ENCODE measurements at places on chromosomes 7 and 10.
A peak's percentile ranks its signal among the peaks of the same experiment; 100 is the strongest.

- DNase-seq: no peak
Observed at GRCh38 chr7:3168869-3169268, 125.2 kb upstream of the CARD11 start.

GRCh38 chr10:70834441-70835151 lies 18.8 kb downstream of the SGPL1 start:
- DNase-seq: no peak

DNA sequence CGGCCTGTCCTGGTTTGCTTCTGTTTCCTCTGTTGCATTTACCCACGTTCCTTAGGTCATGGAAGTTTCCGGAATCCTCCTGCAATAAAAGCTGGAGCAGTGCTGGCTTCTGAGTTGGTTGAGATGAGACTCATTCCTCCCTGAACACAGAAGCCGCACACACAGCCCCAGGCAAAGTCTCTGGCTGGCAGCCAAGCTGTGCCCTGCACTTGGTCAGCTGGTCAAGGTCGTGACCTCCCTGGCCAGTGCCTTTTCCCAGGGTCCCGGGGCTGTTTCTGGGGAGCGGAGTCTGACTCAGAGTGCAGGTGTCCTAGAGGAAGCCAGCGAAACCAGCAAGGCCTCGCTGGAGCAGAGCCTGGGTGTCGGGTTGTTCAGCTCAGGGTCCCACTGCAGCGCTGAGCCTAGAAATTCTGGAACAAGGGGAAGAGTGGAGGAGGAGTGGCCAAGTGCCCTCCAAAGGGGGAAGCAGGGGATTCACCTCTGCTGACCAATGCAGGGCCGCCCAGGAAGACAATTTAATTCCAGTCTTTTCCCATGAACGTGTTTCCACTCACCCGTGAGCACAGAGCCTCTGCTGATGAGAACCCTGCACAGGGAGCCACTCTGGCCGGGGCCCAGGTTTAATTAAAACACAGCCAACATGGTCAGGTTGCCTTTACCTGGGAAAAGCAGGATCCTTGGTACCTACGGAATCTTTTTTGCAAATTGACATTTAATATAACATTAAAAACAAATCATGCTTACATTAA lies 245.5 kb upstream of the PPP2R2D start:
- no peak for DNase-seq

DNA sequence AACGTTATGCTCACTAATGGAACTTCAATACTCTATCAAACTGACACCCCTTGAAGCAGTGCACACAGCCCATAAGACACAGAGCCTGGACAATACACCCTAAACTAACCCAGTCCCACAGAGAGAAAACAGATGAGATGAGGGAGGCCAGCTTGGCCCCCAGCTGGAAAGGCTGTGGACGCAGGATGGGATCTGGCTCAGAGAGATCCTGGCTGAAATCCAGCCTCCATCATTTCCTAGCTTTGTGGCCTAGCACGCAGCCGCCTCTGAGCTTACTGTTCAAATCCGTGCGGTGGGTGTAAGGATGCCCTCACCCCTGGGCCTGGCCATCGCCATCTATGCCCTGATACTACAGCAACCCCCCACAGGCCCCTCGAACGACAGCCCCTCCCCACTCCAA lies 32.7 kb downstream of the SNX8 start:
- DNase-seq: no peak

GRCh38 chr10:76305930-76306615 lies 874.6 kb downstream of the LRMDA start:
- no peak for DNase-seq

DNA sequence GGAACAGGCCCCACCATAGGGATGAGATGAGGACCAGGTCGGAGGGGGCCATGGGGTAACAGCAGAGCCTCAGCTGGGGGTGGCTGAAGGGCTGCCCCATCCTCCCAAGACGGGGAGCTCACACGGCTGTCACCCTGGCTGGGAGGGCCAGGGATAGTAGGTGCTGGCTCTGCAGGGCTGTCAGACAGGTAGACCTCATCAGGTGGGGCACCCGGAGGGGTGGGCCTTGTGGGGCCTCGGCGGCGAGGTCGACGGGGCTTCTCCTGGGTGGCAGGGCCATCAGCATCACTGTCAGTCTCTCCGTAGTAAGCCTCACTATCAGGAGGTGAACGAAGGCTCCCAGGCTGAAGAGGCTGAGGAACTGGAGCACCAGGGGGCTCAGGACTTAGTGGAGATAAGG lies 2.6 kb downstream of the SYNPO2L start:
- no peak for DNase-seq

DNA sequence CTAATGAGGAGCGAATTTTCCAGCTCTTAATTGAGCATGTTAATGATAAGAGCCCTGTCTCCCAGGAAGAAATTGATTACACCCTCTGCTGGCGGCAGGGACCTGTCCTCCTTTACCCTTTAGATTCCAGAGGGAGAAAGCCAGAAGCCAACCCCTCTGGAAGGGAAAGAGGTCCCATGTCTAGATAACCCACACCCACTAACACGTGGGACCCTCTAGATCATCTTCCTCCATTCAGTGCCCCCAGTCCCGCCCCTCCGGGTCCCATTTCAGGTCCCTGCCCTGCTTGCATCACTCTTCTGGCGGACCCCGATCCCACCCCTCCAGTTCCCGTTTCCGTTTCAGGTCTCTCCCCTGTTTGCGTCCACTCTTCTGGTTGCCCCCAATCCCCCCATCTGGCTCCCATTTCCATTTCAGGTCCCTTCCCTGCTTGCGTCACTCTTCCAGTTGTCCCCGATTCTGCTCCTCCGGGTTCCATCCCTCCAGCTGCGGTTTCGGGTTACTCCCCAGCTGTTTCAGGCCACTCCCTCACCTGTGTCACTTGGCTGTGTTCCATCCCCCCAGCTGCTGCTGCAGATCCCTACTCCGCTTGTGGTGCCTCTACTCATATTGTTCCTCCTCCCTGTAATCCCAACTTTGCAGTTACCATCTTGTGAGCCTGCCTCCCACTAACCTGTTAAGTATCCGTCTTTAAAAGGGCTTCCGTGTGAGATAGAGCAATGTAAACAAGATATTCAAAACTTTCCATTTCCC lies 202.4 kb downstream of the SH2D4B start:
- DNase-seq: no peak

DNA sequence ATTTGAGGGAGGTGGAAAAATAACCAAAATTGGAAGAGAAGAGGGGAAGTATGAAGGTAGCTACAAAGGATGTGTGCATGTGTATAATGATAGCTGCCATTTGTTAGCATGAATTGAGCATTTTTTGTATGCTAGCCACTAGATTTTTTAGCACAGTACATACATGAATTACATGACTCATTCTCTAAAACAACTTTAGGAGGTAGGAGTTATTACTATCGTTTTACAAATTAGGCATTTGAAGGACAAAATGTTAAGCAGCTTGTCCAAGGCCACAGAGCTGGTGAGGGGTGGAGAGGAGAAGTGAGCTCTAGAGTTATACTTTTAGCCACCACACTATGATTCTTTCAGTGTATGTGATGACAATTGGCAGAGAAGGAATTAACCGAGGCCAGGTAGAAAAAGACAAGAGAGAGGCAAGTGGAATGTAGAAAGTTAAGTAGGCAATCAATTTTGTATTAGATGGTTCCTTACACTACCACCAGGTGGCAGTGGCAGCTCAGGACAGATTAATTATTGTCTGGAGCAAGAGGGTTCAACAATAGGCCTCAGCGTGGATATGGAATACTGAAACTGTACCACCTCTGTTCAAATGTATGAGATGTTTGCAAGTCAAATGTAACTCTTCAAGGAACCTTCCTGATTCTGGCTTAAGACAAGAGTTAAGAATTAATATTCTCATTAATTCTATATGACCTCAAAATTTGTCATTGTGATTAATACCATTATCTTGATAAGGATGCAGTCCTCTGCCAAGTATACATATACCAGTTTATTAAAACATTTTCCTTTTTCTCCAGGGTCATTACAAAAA lies 128.0 kb downstream of the MBL2 start:
- peak; percentile 47 for DNase-seq

DNA sequence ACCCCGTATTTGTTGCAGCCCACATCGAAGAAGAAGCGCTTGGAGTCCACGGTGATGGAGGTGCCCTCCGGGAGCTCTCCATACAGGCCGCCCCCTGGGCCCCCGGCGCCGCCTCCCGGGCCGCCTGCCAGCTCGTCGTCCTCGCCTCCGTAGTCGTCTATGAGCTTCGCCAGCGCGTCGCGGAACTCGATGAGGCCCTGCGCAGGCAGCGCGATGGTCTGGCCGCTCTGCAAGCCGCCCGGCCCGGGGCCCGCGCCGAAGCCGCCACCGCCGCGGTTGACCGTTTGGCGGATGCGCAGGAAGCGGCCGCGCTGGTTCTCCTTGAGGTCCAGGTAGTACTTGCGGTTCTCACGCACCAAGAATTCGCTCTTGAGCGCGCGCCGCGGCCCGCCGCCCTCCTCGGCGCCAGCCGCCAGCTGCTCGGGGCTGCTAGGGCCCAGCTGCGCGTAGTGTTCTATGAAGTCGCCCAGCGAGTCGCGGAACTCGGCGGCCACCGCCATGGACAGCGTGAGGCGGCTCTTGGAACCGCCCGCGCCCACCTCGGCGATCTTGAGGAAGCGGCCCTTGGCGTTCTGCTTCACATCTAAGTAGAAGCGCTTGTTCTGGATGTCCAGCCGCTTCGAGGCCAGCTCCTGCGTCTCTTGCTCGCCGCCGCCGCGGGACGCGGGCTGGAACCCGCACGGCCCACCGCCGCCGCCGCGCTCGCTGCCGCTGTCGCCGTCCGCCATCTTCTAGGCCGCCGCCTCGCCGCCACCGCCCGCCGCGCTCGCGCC lies 523 bp downstream of the PURB start:
- peak; percentile 53 for DNase-seq

GRCh38 chr7:39360038-39360437 lies 206.2 kb upstream of the YAE1 start:
- no peak for DNase-seq

- no peak for DNase-seq
Observed at GRCh38 chr7:68376131-68376661, 1222.1 kb upstream of the AUTS2 start.

DNA sequence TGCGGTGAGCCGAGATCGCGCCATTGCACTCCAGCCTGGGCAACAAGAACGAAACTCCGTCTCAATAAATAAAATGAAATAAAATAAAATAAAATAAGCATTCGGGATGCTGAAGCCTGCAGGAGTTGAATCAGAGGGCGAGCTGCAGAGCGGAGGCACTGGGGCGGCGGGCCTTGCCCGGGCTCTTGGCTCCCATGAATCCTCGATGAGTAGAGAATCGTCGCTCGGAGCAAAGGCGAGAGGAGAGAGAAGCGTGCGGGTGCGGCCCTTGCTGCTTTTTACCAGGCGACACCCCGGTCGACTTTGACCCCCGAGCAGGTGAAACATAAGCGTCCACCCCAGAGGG lies 168.3 kb downstream of the UBE2H start:
- DNase-seq: no peak

DNA sequence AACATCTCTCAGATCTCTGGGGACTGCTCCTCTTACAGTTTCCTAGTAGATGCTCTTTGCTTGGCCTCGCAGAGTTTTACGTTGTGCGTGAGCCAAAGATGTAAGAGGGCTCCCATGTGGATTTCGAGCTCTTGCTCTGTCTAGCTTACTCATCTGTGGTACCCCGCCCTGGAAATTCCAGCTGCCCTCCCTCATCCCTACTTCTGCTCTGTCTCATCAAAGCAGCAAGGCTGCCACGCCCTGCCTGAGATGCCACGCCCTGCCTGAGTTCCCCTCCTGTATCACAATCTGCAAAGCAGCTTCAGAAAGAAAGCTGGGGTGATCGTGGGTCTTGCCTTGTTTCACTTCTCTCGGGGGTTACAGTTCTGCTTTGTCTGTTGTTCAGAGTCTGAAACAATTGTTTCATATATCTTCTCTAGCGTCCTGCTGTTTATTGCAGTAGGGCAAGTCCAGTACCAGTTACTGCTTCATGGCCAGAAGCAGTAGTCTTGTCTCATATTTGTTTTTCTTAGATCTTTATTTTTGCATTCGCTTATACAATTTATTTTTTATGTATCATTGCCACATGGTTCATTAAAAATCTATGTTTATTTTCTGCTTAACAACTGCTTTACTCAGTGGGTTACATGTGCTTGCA lies 36.1 kb upstream of the CCNY start:
- no peak for DNase-seq

GRCh38 chr10:3074145-3074665 lies 6.9 kb downstream of the PFKP start:
- no peak for DNase-seq

Measured in endothelial cell (in vitro differentiated cells).